ENCODE measurements at places on chromosomes 3 and 15. TPM values are rescaled to one million over a fixed set of nuclear protein-coding genes. Genes with fewer than 3 reads are reported as not detected.

DNA sequence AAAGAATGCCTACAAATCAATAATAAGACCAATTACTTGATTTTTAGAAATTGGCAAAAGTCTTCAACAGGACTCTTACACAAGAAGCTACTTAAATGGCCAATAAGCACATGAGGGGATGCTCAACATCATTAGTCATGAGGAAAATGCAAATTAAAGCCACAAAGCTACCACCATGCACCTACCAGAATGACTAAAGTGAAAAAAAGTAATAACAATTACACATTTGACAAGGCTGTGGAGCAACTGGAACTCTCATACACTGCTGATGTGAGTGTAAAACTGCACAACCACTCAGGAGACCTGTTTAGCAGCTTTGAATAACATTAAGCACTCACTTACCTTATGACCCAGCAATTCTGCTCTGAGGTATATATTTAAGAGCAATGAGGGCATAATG is 68.4 kb downstream of the PPCDC start:
- no peak for DNase-seq

GRCh38 chr3:37892927-37893600 is 31.4 kb downstream of the CTDSPL start:
- peak; percentile 45 for DNase-seq

GRCh38 chr3:153171256-153171655 is 9.2 kb downstream of the RAP2B start:
- DNase-seq: no peak

DNA sequence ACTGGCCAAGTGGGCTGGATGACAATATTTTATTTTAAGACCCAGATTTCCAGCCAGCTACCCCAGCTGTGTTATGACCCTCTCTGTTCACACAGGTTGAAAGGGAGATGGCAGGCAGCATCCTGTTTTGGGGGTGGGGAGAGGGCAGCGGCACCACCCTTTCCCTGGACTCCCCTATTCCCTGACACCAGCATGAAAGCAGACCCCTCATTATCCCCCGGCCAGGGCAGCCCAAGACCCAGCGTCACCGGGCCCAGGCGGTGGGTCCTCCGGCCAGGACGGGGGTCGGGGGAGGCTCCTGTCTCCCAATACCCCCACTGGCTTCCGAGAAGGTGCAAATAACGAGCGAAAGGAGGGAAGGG is 127.6 kb upstream of the MEF2A start:
- no peak for DNase-seq

GRCh38 chr15:33735637-33736247 is 232.6 kb upstream of the CHRM5 start:
- DNase-seq: peak; percentile 12

Gene SERP1
- total RNA-seq: 161 TPM

DNA sequence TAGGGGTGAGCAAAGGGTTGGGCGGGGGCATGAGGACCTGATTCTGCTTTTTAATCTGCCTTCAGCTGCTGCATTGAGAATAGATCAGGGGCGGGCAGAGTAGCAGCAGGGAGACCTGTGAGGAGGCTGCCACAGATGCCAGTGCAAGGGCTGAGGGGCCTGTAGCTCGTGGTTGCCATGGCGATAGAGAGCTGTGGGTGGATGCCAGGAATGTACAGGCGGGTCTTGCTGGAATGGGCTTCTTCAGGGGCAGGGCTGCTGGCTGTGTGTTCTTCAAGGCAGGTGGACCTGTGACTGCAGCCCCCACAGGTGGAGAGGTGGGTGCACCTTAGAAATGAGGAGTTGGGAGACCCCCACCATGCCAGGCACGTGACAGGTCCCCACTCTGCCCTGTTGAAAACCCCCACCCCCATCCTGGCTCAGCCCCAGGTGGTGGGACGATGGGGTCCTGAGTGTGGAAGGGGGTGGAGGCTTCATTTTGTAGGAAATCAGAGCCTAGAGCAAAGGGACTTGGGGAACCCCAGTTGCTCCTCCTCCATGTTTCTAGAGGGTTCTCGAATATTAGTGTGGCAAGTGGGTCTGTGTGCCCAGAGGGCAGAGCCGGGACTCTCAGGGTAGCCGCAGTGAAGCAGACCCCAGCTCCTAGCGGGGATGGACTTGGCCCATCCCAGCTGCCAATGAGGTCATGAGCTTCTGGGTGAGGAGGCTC is 38.3 kb downstream of the SLC6A6 start:
- no peak for DNase-seq

DNA sequence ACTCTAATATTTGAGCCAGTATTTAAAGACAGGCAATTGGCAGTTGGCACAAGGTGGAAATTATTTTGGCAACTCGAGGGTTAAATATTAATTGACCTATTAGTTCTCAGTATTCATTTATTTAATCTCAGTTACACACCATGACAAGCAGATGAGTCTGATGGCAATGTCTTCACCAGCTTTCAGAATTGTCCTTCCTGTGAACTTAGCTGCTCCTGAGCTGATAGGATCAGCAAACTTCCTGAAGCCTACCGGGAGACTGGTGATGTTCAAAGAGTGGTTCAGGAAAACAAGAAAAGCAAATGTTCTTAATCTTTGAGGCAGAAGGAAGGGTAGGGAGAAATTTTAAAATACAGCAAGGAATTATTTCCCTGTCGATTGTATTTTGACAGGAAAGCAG is 522.2 kb downstream of the SOX2 start:
- DNase-seq: no peak

- no peak for DNase-seq
These were observed 61.4 kb upstream of the MYRIP start for GRCh38 chr3:39748002-39748401.

DNA sequence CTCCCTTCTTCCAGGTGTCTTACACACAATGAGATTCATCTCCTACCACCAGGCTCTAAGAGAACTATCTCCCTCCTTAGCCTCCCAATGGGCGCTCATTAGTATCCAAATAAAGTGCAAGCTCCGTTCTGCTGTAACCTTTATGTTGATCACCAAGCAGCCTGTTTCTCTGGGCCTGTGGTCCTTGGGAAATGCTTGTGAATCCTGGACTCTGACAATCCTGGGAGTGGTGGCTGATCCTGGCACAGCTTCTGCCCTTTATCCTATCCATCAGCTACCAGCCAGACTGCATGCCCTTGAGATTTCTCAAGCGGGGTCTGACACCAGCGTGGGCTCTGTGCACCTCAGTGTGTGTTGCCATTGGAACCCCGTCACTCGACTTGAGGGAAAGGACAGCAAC is 26.1 kb upstream of the USP3 start:
- no peak for DNase-seq

Gene C3orf22
- not detected for total RNA-seq

- DNase-seq: no peak
These were observed 454.7 kb upstream of the ADAMTS9 start for GRCh38 chr3:65142456-65142855.

Gene GOLGA8J
- not detected for total RNA-seq

DNA sequence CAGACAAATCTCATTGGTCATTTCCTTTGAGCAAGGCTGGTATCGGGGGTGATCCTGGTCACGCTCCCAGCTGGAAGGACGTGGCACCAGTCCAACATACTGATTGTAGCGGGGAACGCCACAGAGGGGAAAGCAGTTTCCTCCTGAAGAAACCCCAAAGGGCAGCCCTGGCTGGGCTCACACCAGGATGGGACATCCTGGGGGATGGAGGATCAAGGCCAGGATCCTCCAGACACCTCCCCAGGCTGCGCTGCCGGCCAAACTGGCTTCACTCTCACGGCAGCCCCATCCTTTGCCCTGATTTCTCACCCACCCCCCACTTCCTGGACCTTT is 36.6 kb downstream of the MUC20 start:
- no peak for DNase-seq

DNA sequence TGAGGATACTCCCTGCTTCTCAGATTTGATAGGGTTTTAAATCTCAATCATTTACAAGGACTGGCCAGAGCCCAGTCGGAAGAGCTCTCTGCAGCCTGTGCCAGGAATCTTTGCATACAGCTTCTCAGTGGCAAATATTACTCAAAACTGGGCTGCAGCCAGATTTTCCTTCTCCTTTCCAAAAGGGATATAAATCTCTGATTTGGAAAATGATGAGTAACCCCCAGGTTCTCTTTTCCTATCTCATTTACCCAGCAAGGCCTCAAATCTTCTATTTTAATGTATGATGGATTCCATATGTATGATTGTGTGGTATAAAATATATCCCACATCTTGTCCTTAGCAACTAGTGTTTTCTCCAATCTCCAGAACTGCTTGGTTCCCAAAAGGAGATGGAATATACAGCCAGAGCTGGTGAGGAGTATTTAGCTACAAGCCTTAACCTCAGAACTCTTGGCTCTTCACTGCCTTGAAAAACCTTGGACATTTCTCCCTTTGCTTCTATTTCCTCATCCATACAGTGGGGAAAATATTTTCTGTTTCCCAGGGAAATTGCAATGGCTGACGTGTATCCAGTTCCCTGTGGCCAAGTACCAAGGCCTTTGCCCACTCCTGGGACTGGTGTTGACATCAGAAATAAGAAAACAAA is 114.4 kb downstream of the ATG7 start:
- DNase-seq: no peak

DNA sequence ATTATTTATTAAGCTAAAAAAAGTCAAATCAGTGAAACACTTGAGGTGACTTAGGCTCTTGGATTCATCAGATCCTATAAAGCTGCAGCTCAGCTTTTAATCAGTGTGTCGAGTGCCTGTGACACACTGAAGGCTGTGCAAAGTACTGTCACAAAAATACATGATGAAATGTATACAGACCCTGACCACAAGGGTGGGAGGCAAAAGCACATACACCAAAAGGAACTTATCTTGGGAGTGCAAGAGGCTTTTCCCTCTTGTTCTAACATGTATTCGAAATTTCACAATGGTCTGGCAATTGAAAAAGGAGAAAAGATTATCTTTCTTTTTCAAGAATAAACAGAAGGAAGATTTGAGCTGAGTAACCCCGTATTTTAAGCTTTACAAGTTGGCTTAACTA is 35.9 kb downstream of the VGLL4 start:
- DNase-seq: no peak

DNA sequence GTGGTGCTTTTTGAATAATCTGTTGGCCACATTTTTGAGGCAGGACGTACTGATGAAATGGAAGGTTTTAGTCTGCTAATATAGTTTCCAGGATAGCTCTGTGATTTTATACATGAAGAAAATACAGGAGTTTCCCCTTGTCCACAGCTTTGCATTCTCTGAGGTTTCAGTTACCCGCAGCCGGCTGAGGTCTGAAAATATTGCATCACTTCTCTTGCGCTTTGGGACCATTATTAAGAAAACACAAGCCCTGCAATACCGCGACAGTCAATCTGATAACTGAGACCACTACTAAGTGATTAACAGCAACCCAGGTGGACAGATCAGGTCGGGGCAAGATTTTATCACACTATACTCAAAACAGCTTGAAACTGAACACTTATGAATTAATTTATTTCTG is 33.0 kb downstream of the BLM start:
- DNase-seq: no peak

DNA sequence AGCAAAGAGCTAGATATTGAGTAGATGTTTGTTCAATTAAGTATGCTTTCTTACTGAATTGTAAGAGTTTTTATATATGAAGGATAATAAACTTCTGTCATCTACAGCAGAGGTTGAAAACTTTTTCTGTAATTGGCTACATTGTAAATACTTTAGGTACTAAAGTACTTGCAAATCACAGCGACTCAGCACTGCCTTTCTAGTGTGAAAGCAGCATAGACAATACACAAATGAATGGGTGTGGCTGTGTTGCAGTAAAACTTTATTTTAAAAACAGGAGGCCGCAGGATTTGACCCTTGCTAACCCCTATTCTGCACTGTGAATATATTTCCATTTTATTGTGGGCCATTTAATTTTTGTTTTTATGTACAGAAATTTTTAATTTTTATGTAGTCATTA is 104.3 kb upstream of the TMC3 start:
- peak; percentile 23 for DNase-seq

- no peak for DNase-seq
These were observed 133.2 kb upstream of the CHRM5 start for GRCh38 chr15:33834892-33835743.

Gene DPH3
- 4.4 TPM for total RNA-seq

DNA sequence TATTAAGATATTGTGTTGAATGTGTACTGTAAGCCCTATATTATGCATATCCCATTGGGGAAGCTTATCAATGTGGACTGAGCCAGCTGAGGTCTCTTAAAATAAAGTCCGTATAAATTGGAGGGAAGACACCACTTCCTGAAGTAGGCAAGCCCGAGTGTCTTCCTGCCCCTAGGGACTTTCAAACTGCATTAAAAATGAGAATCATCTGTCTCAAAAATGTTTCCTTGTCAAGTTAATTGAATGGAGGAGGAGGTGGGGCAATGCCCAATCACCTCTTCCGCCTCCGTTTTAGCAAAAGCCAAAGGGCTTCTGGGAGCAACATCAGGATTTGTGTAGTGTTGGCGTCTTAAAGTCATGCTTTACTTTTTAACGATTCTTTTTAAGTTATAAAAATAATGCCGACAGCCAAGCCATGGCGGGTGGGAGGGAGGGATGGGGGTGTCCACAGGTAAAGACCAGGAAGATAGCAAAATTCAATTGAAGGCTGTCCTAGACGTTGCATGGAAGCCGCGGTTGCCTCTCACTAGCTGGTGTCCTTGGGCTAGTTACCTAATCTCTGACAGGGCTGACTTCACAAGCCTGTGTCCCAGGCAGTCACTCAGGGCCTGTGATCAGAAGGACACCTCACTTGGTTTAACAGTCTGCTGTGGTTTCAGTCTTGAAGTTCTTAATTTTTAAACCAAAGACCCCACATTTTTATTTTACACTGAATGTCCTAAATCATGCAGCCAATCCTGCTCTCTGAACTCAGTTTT is 524.9 kb upstream of the PROK2 start:
- DNase-seq: no peak

GRCh38 chr15:73165435-73165834 is 113.2 kb downstream of the NEO1 start:
- DNase-seq: no peak

- DNase-seq: no peak
These were observed 1162.4 kb downstream of the TUSC7 start for GRCh38 chr3:117871934-117872333.

Gene EAF2
- not detected for total RNA-seq

Gene LRRN1
- not detected for total RNA-seq

DNA sequence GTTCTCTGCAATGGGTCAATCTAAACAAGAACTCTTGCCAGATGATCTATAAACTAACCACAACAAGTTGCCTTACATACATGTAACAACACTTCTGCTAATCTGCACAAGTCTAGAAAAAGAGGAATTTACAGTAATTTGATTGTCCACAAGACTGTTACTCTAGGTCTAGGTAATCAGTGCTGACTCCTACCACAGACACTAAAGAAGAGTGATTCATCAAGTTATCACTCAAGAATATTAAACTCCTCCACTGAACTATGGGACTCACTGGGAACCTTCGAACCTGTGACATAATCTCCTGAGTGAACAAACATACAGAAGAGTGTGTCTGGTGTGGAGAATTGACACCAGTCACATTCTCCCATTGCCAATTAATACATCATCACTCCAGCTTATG is 138.3 kb downstream of the ANXA2 start:
- no peak for DNase-seq

Gene TM6SF1
- total RNA-seq: not detected

GRCh38 chr3:152268555-152269055 is at the start of gene MBNL1:
Gene MBNL1 (plus strand): TSS chr3:152268929. CDS start chr3:152300194, 31,265 bp downstream.
- peak; percentile 87 for DNase-seq

Gene MKRN3
- total RNA-seq: not detected
